ENCODE measurements at places on chromosomes 2 and 18.

- DNase-seq: no peak
These were observed 401.8 kb downstream of the GALR1 start for GRCh38 chr18:77651441-77651840.

- DNase-seq: no peak
These were observed 56.1 kb upstream of the GATA6 start for GRCh38 chr18:22113144-22113844.

DNA sequence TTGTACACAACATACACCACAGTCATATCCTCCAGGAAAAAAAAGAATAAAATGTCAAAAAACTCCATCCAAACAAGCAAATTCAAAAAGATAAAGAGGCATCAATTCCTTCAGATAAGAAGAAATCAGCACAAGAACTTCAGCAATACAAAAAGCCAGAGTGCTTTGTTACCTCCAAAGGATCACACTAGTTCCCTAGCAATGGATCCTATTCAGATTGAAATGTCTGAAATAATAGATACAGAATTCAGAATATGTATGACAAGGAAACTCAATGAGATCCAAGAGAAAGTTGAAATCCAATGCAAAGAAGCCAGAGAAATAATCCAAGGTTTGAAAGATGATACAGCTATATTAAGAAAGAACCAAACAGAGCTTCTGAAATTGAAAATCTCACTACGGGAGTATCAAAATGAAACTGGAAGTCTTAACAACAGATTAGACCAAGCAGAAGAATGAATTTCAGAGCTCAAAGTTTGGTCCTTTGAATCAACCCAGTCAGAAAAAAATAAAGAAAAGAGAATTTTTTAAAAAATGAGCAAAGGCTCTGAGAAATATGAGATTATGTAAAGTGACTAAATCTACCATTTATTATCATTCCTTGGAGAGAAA lies 80.6 kb downstream of the TRABD2A start:
- no peak for DNase-seq

DNA sequence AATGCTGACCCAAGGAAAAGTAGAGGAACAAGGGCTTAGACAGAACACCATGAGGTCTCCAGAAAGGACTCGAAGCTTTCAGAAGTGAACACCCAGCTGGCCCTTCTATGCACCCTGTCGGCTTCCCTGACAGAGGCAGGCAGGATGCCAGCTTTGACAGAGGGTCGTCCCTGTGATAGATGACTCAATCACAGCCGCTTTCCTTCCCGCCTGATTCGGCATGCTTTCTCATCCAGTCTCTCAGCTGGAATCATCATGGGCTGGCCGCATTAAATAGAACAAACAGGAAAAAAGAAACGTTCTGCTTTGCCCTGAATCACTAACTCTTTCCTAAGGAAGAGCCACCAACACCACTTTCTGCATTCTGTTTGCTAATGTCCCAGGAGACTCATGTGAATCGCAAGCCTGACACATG lies 140.3 kb upstream of the RAB12 start:
- DNase-seq: no peak

DNA sequence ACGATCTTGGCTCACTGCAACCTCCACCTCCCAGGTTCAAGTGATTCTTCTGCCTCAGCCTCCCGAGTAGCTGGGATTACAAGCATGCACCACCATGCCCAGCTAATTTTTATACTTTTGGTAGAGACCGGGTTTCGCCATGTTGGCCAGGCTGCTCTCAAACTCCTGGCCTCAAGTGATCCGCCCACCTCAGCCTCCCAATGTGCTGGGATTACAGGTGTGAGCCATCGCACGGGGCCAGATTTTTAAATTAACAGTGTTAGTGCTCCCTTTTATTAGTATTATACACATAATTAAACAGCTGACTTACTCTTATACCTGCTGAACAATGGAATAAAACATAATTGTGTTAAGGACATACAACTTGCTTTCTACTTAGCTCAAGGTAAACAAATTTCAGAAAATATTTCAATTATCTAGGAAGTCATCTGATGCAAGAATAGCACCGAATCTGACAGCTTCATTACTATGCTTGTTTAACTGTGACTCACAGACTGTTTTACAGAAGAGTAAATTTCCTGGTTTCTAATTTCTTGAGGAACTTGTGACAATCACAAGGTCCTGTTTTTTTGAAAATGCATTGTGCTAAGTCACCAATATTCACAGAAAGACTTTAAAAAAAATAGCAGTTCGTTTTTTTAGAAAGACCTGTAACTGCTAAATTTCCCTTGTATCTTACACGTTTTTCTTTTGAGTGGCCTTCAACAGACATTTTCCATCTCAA lies 51.2 kb downstream of the SPIRE1 start:
- no peak for DNase-seq

DNA sequence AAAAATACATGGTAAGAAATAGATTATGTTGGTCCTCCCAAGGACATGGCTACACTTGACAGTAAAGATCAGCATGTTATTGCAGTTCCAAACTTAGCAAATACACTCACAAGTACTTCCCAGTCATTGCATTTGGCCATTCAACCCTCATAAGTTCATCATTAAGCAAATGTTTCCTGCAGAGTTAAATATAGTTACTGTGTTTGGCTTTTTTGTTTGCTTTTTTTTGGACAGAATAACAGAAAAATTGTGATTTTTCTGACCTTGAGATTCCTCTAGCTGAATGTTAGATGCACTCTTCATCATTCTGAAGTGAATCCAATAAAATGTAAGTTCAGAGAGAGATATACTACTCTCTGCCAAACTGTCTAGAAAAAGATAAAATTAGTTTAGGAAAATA lies 295.3 kb downstream of the GPD2 start:
- no peak for DNase-seq

- DNase-seq: no peak
These were observed 125.5 kb upstream of the SIX2 start for GRCh38 chr2:45134726-45135125.

GRCh38 chr2:191222507-191222906 lies 22.7 kb upstream of the MYO1B start:
- no peak for DNase-seq

DNA sequence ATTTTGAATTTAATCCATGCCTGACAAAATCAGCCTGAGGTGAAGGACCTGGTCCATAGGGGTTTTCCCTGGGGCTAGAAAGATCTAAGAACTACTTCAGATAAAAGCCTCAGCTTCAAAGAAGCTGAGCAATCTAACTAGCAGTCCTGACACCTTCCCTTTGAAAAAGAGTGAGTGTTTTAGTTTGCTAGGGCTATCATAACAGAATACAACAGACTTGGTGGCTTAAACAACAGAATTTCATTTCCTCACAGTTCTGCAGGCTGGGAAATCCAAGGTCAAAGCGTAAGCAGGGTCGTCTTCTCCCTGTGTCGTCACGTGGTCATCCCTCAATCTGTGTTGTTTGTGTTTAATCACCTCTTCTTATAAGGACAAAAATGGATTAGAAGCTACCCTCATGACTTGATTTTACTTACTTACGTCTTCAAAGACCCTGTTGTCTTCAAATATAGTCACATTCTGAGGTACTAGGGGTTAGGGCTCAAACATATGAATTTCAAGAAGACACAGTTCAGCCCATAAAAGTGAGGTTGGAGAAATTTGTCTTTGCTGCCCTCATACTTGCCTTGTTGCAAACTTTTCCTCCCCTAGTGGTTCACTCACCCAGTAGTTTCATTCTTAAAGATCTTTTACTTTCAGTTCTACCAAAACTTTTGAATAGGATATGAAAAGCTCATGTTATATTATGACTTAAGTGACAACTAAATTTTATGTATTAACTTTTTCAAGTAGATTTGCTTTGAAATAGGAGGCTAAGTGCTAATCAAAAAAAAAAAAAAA lies 673.8 kb downstream of the ARHGAP15 start:
- DNase-seq: no peak

GRCh38 chr2:237451643-237452469 lies 35.2 kb upstream of the MLPH start:
- no peak for DNase-seq

DNA sequence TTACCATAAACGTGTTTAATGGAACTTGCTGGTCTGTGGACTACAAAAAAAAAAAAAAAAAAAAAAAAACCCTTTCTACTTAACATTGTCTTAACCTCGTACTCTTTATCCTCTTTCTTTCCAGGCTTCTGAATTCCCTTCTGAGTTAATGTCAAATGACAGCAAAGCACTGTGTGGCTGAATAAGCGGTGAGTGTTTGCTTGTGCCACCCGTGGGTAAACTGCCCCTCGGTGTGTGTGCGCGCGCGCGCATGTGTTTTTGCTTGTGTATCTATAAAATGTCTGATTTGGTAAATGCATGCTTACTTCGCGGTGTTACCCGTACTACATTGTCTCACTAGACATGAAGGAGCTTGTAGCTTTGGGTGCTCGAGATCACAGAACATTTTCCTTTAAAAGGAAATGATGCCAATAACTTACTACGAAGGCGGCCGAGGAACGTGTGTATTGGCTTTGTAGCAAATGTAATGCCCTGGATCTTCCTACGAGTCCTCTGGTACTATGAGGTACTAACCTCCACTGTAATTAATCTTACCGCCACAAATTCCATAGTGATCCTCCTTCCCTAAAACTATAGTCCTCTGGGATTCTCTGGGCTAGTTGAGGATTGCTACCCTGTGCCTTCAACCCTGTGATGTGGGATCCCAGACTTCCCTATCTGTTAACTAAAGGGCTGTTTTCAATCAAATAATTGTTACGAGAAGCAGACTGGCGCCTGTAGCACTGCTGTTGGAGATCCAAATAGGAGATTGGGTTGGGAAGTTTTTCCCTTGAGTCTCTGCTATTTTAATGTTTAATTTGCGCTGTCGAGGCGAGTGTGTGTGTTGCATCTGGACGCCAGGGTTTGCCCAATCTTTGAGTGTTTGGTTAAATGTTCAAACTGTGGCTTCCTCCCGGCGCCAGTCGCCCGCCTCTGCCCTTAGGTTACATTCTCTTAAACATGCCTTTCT lies 1.1 kb downstream of the ID2 start:
- DNase-seq: no peak

DNA sequence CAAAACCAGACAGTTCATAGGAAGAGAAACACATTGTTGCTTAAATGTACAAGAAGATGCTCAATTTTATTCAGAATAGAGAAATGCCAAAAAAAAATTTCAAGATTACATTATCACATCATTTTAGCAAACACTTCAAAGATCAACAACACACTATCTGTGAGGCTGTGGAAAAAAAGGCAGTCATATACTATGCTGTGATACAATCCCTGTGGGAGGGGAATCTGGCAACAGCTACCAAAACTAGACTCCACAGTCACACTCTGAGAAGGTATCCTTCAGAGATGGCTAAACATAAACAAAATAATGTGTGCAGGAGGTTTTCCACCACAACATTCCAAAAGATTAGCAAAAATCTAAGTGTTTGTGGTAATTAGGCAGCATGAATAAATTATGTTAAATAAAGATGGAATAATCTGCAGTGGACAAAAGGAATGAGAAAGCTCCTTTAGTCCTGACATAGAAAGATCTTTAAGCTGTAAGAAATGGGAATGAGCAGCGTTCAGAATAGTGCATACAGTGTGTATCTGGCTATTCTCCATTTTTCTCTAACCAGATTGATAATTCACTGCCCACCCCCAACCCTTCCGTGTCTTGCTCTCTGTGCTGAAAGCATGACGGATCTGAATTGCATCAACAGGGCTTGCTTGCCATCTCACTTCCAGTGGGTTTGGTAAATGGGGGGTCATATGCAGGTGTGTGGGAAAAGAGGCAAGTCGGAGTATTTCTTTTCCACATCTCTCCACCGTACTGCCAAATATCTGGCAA lies 329.6 kb downstream of the MBD2 start:
- DNase-seq: no peak

GRCh38 chr2:44130441-44130840 lies 38.2 kb upstream of the PPM1B start:
- no peak for DNase-seq

DNA sequence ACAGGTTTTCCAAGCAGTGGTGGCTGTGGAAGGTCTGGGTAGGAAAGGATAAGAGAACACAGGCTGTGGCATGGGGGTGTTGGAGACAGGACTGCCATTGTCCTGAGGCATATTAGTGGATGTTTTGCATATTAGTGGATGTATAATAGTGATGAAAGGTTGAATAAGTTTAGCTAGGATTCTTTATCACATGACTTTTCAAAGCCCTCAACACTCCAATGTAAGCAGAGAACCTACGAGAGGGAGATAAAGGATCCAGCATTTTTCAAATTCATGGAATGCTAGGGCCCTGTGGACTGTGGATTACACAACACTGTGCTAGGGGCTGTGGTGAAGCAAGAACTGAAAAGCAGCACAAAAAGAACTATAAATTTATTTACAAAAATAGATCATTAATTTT lies 63.2 kb downstream of the POLE4 start:
- DNase-seq: no peak
